Activated CD4-positive, alpha-beta T cell treated with anti-CD3 and anti-CD28 coated beads, Interleukin-2, amount 50 U/mL, for 4 hours (primary cell): ENCODE measurements at places on chromosomes 2 and 18.

DNA sequence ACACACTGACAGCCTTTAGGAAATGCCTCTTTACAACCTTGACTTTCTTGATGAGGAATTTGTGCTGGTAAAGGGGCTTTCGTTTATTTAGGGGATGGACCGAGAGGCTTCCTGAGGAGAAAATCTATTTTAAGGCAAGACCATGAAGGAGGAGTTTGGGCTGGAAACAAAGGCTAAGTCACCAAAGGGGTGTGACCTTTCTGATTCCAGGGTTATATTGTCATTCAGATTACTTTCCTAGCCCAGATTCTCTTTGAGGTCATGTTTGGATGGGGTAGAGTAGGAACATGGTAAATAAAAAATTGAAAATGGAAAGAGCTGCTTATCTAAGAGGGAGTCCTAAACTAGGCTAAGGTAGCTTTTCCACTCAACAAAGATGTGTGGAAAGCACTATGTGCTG, 77.1 kb upstream of the UGP2 start:
- DNase-seq: no peak

- no peak for DNase-seq
These were observed 785.5 kb upstream of the RAB6C start for GRCh38 chr2:129193961-129194360.

DNA sequence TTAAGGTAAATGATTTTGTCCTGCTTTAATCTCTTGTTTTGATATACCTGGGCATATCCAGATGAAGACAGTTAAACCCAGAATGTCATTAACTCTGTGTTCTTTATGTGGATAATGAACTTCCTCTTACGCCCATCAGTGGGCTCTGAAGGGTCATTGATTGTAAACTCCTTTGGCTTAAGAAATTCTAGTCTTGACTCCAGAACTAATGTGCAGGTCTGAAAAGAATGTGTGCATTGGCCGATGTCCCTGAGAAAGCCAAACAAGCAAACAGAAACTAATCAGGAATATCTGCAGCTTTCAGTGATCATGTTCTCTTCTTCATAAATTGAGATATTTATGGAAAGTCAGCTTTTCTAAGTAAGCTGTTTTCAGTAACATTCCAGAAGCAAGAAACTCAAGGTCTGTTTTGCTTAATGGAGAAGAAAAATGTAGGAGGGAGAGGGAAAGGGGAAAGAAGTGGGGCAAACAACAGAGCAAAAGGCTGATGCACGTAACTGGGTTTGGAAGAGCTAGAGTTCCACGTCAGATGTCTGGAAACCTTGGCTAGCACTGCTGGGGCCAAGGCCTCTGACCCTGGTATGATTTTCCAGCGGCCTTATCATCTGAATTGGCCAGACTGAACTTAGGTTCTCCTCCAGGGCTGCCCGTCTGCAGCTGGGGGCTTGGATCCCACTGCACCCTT, 61.3 kb upstream of the FHL2 start:
- DNase-seq: no peak

DNA sequence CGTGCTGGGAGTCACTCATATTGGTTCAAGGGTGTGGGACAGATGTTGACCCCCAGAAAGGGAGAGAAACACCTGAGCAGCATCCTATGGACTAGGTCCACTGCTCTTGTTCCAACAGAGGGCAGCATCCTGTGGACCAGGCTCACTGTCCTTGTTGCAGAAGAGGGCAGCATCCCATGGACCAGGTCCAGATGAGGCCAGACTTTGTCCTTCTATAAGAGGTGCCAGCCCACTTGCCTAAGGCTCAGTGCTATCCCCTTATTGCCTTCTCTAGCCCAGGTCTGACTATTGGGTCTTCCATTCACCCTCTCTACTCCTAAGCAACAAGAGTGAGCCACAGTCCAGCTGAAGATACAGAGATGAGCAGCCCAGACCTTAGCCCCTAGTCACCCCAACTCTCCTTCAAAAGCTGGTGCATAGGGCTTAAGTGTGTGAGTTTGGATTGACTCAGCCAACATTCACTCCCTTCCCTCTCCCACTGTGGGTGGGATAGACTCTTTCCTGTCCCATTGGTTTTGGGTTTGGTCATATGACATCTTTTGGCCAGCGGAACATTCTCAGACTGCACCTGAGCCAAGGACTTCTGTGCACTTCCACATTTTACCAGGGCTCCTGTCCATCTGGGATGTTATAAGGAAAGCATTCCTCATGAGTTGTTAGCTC, 132.4 kb upstream of the GPC1 start:
- DNase-seq: no peak

GRCh38 chr2:113058998-113059960, at the start of gene IL36RN:
TSS of gene IL36RN (plus strand) at chr2:113059198. CDS start at chr2:113059439, 241 bp downstream.
- DNase-seq: no peak

DNA sequence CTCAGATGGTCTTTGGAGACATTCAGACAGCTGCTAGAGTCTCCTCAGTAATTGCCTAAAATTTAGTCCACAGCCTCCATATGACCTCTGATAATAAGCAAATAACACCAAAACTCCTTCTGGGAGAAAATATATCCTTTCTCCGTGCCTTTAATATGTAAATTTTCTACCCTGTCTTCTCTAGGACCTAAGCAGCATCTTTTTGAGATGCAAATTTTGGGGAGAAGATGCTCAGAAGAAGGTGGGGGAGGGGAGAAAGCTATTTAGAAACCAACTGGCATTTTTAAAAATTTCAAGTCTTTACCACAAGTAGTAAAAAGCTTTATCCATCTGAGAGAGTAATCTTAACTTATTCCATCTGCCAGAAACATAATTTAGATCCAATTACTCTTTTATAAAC, 120.4 kb upstream of the MSH6 start:
- DNase-seq: no peak

DNA sequence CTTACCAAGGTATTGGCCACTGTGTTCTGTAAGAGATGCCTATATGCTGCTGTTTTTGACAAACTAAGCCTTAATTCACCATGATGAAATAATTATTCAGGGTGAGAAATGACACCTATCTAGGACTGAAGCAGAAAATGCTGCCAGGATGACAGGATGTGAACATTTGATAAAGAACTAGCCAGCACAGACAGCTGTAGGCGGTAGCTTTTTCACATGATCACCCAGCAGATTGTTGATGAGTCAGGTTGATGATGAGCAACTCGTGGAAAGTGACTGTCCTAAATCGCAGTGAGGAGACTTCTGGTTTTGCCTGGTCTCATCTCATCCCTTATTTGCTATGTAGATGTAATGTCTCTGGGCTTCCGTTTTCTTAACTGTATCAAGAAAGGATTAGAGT, 144.1 kb downstream of the PRPF40A start:
- no peak for DNase-seq

GRCh38 chr18:46622451-46622850, 34.6 kb downstream of the LOXHD1 start:
- DNase-seq: no peak
